Foreskin melanocyte (primary cell): ENCODE measurements at places on chromosomes 11 and 22.

GRCh38 chr22:22945195-22945594 lies 57.6 kb downstream of the IGLL5 start:
- DNase-seq: no peak

- DNase-seq: no peak
Observed at GRCh38 chr11:62931499-62932278, 10.5 kb upstream of the CHRM1 start.

DNA sequence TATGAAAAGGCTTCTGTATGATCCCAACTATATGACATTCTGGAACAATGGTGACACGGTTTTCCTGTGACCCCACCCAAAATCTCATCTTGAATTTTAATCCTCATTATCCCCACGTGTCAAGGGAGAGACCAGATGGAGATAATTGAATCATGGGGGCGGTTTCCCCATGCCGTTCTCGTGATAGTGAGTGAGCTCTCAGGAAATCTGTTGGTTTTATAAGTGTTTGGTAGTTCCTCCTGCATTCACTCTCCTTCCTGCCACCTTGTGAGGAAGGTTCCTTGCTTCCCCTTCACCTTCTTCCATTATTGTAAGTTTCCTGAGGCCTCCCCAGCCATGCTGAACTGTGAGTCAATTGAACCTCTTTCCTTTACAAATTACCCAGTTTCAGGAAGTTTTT lies 53.1 kb upstream of the TSPAN18 start:
- DNase-seq: no peak

DNA sequence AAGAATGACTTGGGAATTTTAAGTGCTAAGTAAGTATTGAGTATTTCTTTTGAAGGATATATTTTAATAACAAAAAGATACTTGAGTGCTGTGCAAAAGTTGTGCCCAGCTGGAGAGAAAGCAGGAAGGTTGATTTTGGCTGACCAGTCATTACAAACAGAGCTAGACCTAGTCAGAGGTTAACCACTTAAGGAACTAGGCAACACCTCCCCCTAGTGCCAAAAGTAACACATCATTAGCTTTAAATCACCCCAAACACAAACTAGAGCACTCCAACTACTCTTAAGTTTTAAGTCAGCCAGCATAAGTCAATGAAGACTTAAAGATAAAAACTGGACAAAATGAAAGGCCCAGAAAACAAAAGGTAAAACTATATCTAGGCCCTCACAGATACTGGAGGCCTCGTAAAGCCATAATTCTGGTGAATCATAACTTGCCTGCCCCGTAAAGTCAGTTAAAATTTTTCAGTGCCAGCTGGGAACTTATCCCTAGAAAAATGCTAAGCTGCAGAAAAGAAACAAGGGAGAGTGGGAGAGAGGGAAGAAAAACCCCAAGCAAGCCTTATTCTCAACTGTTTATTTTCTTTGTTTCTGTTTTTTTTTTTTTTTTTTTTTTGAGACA lies 4.6 kb downstream of the TMEM9B start:
- DNase-seq: peak; percentile 63

DNA sequence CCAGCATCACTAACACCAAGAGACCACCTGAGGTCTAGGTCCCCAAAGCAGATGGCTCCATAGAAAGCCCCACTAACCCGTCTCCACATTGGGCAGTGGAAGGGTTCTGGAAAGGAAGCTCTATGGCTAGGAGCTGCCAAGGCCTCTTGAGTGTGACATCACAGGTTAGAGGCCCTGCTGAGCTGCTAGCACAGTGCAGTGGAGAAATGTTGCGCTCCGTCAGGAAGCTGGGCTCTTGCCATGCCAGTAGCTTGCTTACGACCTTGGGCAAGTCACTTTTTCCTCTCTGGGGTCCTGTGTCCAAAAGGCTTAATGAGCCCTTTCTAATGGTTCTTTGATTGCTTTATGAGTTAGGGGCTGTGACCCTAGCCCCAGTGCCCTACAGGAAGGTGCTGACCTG lies 10.6 kb downstream of the PIK3IP1 start:
- no peak for DNase-seq

DNA sequence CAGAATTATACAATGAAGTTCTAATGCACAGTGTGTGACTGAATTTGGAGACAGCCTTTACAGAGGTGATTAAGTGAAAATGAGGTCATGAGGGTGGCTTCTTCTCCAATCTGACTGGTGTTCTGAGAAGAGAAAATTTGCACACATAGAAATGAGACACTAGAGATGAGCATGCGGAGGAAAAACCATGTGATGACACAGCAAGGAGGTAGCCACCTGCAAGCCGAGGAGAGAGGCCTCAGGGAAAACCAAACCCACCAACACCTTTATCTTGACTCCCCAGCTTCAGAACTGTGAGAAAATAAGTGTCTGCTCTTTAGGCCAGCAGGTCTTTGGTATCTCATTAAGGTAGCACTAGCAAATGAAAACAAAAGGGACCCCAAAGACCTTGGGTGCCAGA lies 93.2 kb downstream of the GGTLC2 start:
- DNase-seq: no peak

- DNase-seq: no peak
Observed at GRCh38 chr11:88106666-88107065, 68.6 kb downstream of the RAB38 start.

GRCh38 chr11:95977534-95978174 lies 53.7 kb upstream of the MTMR2 start:
- DNase-seq: peak; percentile 91

DNA sequence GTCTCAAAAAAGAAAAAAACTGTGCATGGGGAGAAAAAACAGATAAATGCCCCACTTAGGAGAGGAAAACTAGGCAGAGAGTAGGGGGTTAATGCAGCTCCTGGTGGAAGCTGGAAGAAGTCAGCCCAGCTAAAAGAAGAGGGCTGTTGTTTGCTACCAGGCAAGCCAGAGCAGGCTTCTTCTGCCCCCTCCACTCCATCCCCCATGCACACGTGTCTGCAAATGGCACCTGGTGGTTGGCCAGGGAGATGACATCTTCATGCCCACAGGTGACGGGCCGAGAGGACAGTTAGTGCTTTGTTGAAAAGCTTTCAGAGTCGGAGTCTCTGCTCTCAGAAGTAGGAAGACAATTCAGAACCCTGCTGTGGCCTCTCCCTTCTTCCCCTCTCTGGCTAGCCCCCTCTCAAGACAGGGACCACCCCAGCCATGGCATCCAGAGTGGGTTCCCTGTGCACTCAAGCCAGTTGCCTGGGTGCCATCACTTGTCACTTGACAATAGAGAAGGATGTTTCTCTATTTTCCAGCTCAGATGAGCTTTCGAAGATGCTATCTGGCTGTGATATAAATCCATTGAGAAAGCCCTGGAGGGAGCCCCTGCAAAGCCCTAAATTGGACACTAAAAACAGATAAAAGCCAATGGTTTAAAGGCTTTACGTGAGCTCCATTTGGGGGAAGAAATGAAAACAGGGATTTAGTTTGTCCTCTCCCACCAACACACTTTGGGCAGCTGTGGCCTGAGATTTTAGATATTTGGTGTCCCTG lies 142.0 kb downstream of the TRIM29 start:
- no peak for DNase-seq

DNA sequence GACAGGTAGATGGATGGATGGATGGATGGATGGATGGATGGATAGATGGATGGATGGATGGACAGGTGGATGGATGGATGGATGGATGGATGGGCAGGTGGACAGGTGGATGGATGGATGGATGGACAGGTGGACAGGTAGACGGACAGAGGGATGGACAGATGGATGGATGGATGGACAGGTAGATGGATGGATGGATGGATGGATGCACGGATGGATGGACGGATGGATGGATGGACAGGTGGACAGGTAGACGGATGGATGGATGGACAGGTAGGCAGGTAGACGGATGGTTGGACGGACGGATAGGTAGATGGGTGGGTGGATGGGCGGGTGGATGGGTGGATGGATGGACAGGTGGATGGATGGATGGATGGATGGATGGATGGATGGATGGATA lies 24.3 kb downstream of the PDGFB start:
- no peak for DNase-seq

GRCh38 chr11:34427186-34427805 lies 11.4 kb upstream of the CAT start:
- DNase-seq: peak; percentile 86

DNA sequence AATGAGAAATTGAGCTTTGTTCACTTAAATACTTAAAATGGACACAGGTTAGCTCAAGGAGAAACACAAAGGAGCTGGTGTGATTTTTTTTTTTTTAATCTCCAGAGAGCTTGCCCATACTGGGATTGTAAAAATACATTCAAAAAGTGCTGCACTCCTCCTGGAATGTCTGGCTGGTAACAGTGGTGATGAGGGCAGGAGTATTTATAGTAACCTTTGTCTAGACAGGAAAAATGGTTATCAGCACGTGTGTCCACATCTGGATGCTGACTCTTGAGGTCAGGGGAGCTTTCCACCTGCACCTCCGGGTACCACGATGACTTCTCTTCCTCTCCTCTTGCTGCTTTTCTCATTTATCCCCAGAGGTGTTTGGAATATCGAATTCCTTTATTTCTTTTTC lies 30.1 kb downstream of the EXT2 start:
- DNase-seq: no peak

DNA sequence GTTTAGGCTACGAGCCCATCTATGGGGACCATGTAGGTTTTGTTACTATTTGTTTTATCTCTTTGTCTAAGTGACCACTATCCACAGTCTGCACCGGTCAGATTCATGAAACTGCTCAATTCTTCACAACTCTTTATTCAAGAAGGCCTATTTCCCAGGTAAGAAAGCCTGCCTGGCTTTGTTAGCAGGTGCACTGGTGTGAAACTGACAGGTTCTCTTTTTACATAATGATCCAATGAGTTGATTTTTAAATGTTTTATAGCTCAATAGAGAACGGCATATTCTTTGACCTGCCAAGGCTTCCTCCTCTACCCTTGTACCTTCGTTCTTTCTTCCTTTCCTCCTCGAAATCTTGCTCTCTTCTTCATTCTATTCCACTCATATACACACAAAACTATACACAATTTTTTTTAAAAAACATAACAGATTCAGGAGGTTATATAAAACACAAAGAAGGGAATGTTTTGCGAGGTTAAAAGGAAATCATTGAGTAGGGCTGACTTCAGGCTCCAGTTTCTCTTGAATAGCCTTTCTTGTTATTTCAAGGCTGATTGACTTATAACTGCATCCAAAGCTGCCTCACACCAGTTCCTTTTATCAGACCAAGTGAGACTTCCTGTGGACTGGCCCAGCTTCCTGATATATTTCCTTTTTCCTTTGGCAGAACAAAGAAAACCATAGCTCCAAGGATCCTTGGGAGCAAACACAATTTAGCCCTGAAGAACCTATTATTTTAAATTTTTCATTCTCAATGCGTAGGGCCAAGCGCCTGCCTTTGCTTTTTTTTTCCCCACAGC lies 11.4 kb downstream of the FLI1 start:
- DNase-seq: peak; percentile 46

DNA sequence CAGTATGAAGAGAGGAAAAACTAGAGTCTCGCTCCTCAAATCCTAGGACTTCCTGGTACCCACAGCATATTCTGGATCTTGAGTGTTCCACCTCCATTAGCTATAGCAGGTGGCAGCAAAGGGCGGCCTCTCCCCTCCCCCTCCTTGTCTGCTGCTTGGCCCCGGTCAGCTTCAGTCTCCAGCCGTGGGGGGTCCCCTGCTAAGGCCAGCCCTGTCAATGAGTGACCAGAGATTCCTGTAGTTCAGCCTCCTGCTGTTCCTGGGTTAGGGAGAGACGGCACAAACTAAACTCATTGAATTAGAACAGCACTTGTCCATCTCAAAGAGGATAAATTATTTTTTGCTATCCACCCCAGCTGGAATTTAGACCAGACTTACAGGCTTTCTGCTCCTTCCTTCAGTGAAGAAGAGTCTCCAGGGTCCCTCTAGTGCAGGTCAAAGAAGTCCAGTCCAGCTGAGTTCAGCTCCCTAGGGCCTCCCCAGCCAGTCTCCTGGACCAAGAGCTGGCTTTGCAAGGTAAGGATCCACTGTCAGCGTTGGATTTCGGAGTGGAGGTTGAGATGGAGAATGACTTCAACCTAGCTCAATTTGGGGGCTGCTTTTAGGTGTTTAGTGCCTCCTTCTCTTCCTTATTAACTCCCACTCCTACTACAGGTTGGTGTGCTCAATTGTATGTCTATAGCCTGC lies 1.1 kb upstream of the PHLDB1 start:
- DNase-seq: no peak

DNA sequence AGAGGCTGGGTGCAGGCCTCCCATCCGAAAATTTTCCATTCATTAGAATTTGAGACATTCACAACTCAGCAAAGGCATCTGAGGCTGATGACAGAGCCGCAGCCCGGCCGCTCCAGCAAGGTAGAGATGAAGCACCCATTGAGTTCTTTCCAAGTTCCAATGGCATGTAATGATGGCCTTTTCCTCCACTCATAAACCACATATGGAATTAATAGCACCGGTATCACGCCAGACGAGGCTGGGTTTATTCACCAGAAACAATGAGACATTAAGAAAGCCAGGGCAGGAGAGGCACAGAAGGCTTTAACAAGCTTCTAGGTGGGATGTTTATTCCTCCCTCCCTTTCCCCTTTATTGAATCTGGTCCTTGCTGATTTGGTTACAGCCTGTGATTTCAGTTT lies 534.4 kb downstream of the MN1 start:
- DNase-seq: no peak

DNA sequence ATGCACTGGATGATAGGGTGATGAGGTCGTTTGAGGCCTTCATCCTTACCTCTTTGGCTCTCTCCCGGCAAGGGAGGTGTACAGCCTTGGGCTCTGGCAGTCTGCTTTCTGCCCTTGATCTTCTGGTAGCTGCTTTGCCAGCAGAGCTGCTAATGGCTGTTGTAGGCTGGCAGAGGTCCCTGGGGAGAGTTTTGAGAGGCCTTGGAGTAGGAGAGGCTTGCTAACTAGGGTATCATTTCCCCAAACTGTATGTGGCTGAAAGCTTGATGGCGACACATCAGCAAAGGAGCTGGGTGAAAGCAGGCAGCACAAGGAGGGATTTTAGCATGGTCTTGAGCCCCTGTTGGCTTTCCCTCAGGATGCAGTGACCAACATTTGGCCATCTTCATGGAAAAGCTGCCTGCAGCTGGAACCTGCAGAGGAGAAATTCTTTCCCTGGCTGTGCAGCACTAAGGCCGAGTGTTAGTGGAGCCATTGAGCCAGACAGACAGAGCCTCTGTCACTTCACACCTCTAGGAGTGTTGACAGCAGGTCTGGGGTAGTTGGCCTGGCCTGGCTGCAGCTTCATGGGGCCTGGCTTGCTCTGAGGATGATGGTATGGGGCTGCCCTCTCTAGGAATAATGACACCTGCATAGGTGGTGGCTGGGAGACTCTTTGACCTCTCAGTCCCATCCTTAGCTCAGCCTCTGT lies 3.5 kb upstream of the AMPD3 start:
- no peak for DNase-seq

DNA sequence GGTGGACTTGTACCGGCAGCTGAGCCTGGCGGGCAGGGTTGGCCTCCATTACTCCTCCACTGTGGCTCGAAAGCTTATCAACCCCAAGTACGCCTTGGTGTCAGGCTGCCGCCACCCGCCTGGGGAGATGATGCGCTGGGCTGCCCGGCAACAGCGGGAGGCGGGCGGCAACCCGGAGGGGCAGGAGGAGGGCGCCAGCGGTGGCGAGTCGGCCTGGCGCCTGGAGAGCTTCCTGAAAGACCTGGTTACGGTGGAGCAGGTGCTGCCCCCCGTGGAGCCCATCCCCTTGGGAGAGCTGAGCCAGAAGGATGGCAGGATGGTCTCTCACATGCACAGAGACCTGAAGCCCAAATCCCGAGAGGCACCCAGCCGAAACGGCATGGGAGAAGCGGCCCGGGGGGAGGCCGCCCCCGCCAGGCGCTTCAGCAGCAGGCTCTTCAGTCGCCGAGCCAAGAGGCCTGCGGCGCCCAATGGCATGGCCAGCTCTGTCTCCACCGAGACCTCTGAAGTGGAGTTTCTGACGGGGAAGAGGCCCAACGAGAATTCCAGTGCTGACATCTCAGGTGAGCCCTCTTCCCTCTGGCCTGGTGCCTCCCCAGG lies 26.7 kb downstream of the FAM83F start:
- DNase-seq: no peak

GRCh38 chr11:126755526-126755925 lies 245.0 kb downstream of the KIRREL3 start:
- no peak for DNase-seq
